Activated CD4-positive, alpha-beta T cell treated with anti-CD3 and anti-CD28 coated beads for 24 hours (primary cell): ENCODE measurements at places on chromosomes 4 and X.

DNA sequence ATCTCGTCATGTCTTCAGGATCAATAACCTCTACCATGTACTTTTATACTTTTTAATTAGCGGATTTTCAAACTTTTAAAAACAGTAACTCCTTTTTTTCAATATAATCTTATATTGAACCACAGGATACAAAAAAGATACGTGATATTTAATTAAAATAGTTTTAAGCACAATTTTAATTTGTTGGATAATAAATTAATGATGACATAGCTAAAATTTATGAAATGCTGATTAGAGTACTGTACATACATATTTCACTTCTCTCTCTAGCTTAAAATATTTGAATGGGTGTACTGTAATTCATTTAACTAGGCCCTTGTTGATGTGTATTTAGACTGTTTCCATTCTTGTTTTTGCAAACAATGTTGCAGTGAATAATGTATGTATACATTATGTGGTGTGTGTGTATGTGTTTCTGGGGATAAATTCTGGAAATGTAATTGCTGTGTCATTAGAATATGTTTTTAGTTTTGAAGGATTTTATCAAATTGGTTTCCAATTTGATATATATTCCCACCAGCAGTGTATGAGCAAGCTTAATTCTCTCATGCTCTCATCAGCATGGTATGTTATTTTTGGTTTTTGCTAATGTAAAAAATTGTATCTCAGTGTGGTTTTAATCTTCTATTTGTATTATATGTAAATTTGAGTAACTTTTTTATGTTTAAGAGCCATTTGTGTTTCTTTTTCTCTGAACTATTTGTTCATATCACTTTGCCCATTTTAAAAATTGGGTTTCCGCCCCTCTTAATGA is 66.4 kb downstream of the CDKL5 start:
- DNase-seq: no peak

GRCh38 chrX:147912093-147912801 is 528 bp downstream of the FMR1 start:
- DNase-seq: peak; percentile 1

- no peak for DNase-seq
These were observed 163.1 kb upstream of the PLAC1 start for GRCh38 chrX:134821370-134821769.

- no peak for DNase-seq
These were observed 15.6 kb downstream of the DGKQ start for GRCh38 chr4:957581-958313.

- no peak for DNase-seq
These were observed 16.3 kb downstream of the SULT1B1 start for GRCh38 chr4:69744157-69744478.

DNA sequence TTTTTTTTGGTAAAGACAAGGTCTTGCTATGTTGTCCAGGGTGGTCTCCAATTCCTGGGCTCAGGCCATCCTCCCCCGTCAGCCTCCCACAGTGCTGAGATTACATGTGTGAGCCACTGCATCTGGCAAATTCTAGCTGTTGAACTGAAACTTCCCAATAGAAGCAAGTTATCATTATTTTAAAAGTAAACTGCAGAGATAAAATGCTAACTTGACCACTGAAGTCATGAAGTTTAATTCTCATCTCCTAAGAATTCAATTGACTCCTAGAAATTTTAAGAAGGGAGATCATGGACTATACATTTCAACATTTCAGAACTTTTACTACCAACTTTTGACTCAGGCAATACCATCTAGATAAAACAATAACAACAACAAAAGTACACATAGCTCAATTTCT is 11.7 kb upstream of the EXOSC9 start:
- no peak for DNase-seq

- no peak for DNase-seq
These were observed 42.3 kb downstream of the NALF2 start for GRCh38 chrX:69546417-69546816.

DNA sequence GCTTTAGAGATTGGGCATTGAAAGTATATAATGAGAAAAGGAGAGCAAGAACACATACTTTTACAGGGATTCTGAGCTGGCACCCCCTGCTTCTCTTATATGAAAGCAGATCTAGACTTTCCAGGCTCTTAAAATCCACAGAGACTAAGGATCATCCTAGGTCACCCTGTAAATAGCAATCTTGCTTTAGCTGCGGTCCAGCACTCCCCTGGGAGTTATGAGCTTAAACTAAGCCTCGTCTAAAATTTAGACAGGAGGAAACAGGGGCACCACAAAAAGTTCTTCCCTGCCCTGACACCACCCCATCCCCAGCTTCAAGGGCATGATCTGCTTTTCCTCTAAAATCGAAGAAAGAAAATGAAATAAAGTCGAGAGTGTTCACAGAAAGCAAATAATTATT is 143.3 kb upstream of the KCNIP4 start:
- DNase-seq: no peak

- DNase-seq: no peak
These were observed 852 bp downstream of the MAGEH1 start for GRCh38 chrX:55452833-55453124.

GRCh38 chr4:173357939-173358338 is 12.8 kb upstream of the SAP30 start:
- no peak for DNase-seq

DNA sequence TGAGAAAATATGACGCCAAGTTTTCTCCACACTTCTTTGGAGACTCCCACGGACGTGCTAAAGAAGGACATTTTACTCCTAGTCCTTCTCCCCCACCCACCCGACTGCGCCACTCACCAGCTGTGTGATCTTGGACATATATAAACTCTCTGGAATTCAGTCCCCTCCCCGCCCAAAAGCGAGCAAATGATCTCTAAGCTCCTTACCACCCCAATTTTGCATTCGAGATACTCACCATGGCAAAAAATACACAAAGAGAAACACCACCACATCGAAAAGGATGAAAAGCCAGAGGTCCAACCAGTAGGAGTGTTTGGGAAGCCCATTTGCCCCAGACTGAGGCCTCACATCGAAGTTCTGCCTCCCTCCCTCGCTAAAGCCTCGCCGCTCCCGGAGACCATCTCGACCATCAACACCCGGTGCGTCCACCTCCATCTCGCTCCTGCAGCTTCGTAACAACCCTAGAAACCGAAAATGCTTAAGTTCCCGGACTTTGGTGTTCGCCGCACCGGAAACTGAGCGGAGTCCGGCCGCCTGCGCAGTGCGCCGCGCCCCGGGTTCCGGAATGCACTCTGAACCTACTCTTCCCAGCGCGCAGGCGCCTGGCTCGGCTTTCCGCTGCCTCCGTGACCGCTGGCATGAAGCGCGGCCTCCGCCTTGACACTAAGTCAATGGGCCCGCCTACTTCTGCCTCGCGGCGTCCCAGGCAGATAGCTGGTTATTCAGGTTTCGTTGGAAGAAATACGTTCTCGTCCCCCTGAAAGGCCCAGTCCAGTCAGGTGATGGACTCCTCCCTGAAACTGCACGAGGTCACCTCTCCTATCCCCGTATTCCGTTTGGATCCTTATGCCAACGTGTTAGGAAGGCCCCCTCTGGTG is 21.6 kb downstream of the FABP2 start:
- DNase-seq: peak; percentile 82

GRCh38 chr4:25158817-25159216 is 1.4 kb downstream of the SEPSECS start:
- DNase-seq: no peak

- DNase-seq: no peak
These were observed 33.1 kb downstream of the SLC10A7 start for GRCh38 chr4:146488495-146489174.

DNA sequence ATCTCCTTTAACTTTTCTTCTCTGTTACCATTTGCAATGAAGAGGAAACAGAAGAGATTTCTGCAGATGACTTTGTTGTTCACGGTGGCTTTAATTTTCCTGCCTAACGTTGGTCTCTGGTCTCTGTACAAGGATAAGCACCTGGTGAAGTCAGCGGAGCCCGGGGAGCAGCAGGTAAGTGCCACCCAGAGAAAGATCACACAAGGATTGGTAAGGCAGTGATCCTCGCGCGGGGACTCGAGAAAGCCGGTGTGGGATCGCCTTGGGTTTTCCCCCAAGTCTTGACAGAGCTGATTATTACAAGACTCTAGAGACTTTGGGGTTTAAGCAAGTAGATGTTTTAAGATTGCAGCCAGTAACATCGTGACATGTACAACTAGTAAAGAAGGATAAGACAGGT is 1.3 kb downstream of the GALNTL6 start:
- DNase-seq: no peak

GRCh38 chr4:117514391-117515175 is 429.2 kb upstream of the TRAM1L1 start:
- no peak for DNase-seq

DNA sequence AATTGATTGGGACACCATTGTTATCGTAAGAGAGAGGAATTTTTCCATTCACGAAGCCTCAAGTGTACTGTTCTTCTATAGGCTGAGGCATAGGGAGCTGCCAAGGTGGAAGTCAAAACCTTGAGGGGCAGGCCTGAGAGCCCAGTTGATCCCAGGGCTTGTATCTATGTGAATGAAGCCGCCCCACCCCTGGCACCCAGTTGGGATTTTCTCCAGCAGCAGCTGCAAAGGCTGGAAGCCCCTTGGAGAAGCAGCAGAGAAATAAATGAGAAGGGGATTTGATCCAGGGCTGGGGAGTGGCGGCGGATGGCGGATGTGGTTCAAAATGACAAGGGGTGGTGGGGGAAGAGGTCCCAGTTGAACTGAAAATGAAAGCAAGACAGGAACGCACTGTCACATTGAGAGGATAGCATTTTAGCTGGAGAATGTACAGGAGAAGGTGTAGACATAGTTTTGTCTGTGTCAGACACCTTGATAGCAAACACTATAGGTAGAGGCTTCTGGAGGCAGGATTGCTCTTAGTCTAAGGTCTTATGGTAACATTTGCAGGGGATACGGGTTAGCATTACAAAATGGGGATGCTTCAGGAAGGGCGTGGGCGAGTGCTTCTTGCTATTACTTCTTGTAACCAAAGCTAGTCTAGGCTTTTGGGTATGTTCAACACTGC is 32.6 kb downstream of the DOCK11 start:
- peak; percentile 29 for DNase-seq

DNA sequence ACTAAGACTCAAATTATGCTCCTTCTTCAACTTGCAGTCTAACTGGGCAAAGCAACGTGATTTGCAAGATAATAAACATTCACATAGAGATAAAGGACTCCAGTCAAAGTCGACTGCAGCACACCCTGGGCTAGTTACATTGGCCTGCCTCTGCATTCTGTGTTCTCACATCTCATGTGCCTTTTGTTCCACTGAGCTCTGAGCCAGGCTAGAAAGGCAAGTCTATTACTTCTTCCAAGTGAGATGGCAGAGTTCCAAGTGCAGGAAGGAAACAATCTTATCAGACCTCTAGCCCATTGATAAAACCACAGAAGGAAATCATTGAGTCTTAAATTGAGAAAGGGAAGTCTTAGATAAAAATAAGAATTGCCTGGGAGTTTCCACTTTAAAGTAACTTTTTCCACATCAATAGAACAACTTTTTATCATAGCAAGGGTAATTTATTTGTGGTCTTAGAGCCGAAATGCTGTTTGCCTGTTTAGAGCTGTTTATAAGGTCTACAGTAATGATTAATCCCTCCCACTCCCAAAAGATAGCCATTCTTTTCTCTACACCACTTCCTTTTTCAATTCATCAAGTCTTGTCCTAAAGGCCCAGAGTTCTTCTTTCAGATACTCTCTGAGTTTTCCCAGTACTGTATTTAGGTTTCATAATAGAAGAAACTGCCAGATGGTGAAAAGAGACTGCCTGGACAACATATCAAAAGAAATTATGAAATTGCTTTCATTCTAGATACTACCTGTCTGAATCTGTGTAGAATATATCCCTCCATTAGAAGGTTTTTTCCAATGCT is 200.2 kb downstream of the GUCY2F start:
- DNase-seq: no peak

GRCh38 chr4:86892636-86892960 is 376 bp upstream of the C4orf36 start:
- no peak for DNase-seq

DNA sequence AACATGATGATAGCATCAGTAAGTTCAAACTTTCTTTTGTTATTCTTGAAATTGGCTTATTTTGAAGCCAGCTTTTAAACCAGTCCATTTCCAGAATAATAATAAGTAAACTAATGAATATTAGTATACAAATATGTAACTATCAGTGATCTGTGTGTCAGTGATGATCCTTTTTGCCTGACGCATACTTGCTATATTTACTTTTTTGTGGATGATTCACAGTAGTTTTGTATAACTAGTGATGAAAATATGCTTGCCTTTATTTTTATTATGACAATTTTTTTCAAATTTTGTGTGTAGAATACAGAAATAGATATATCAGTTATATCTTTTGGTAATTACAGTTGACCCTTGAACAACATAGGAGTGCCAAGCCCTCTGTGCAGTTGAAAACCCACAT is 49.5 kb downstream of the USP53 start:
- no peak for DNase-seq

DNA sequence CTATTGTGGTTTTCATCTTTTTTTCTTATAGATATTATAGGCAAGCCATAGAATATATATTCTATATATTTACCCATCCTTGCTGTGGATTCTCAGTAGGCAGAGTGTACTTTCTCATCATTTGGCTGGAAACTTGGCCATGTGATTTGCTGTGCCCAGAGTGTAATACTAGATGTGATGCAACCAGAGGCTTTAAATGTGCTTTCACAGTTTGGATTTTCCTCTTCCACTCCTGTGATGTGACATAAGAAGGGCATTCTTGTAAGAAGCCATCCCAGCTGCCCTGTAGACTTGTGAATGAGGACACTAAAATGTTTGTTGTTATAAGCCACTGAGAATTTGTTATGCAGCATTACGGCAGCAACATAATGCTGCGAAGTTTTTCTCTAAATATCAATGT is 10.4 kb upstream of the HPGDS start:
- DNase-seq: no peak

DNA sequence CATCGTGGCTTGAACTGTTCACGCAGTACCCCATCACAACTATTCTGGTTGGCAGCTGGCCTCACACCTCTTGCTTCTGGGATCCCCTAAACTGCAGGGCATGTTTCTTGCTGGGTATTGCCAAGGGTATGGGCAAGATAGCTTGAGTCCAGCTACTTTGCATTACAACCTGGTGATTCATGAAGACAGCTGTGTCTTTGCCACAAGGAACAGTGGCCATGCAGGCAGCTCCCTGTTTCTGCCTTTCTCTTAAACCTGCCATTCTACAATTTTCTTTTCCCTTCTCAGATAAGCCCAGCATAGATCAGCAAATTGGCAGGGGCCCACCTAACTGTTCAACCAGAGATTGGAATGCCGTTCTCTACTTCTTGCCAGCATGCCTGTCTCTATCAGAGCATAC is 42.8 kb downstream of the TENM3 start:
- DNase-seq: no peak

DNA sequence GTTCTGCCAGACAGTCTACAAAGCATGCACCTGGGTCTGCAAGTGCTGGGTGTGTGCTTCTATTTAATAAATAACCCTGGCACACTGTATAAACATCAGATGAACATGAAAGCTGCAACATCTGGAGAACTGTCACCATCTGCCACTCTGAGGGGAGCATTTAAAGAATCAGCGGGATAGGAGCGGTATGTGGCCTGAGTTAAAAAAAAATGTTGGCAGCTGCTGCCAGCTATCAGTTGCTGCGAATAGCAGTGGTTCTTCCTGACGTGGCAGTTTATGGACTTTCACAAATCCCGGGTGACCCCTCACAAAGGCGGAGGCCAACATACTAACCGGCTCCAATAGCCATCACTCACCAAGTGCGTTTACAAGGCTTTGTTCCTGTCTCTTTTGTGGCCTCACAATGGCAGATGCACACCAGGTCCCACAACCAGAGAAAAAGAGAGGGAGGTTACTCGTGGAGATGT is 95.1 kb downstream of the RASL11B start:
- DNase-seq: no peak

- no peak for DNase-seq
These were observed 118.8 kb downstream of the ZNF827 start for GRCh38 chr4:145819853-145820181.
